NCI-H1694 (cell line): ENCODE measurements at places on chromosomes 1 and 21.
A peak's percentile ranks its signal among the peaks of the same experiment; 100 is the strongest.

- no peak for DNase-seq
These were observed 810.6 kb upstream of the ADGRL4 start for GRCh38 chr1:79817031-79817560.

GRCh38 chr1:61580417-61580816, 144.5 kb downstream of the TM2D1 start:
- no peak for DNase-seq

DNA sequence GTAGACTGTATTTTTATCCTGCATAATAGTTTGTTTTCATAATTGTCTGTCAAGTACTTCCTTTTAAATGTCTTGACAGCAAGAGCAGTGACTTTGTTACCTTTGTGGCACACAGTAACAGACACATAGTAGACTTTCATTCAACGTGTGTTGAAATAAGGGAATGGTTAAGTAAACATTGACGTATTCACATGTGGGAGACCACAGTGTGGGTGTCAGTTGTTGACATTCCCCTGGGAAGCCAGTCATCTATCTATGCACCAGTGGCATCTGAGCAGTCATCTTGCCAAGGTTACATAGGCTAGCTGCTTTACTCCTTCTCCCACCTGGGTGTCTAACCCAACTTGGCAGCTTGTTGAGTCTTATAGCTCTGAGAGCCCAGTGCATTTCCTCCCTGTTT, 1.4 kb upstream of the NUP133 start:
- no peak for DNase-seq

GRCh38 chr21:41234569-41234968, 66.6 kb downstream of the BACE2 start:
- DNase-seq: no peak

GRCh38 chr1:43464681-43465504, 11.2 kb upstream of the HYI start:
- DNase-seq: no peak

DNA sequence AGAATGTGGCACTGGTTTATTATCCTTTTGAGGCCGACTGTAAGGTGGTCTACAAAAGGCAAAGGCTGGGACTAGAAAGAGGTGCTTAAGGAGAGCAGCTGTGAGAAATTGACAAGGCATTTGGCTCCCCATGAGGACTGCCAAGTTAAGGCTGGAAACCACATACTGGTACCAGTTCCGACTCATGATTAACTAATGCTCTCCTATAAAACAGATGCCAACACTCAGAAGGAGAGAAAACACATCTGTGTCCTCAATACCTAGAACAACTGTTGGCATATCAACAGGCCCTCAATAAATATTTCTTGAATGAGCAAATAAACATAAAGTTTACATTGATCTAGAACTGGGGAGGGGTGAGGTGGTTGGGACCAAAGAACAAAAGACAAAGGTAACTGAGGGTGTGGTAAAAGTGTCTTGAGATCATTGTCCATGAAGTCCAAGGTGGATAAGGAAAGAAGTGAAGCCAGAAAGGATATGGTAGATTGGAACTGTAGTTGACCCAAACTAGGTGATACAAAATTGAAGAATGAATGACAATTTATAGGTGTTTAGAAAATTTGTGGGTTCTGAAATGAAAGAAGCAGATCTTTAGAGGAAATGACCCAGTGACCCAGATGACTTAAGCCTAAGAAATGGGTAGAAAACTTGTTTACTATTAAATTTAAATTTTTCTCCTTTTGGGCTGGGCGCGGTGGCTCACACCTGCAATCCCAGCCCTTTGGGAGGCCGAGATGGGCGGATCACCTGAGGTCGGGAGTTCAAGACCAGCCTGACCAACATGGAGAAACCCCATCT, 16.9 kb upstream of the MCL1 start:
- DNase-seq: no peak

DNA sequence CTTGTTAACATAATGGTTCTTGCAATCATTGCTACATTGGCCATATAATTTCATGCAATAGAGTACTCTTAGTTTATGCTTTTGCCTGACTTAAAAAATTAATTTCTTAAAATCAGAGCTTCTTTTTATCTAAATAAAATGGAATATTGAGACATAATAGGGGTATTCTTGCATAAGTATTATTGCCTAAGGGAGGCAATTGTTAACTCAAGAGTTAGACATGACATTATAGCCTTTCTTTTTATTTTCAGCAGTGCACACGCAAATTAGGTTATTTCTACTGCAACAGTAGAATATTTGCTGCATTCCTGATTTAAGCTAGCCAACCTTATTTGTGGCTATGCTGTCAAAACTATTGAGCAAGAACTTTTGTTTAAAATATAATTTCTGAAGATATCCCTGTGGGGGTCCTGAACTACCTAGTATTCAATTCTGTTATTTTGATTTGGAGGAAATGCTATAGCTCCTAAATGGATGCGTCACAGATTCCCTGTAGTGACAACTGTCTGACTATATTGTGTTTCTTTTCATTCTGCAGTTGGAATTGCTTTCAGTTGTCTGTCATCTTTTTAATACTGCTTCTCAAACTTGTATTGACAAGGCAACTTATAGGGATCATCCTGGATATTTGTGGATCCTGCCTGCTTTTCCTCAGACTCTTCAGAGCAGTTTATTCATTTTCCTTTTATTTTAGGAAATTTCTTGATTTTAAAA, 211.0 kb downstream of the PATJ start:
- no peak for DNase-seq

DNA sequence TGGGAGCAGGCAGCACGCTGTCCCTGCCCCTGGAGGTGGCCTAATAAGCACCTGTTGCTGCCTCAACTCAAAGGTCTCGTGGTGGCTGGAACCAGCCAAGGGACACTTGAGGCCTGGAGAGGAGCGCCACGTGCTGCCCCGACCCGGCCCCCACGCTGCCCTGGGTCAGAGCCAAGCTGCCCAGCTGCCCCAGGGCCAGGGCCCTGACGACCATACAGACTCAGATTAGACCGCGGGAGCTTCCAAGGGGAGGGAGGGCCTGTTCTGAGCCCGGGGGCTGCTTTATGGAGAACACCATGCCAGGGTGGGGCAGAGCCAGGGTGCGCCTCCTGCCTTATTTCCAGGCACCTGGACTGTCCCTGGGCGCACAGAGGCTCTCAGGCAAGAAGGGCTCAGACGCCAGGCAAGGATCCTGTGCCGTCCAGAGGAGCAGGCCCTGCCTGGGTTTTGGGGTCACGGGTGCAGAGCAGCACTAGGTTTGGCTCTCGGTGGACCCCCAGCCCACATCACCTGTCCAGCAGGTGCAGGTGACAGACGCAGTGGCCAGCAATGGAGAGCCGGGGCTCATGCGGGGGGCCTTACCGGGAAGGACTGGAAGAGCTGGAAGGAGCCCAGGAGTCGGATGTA, 18.6 kb downstream of the KRTAP10-1 start:
- DNase-seq: no peak

DNA sequence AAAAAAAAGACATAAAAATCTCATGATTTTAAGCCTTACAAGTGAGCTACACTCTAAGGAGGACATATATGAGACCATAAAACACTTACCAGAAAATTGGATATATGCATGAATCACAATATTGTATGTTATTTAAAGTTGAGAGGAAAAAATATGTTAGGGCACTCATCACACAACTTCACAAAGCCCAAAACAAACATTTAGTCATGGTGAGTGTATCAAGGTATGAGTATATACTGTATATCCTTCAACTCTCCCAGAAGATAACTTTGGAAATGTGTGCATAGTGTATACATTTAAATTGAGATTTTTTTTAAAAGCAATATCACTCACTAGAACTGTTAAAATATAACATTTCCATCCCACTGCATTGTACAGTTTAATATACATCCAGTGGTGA, 259.3 kb downstream of the SRGAP2C start:
- DNase-seq: no peak

- peak; percentile 82 for DNase-seq
These were observed 19.7 kb upstream of the KCNC4 start for GRCh38 chr1:110190282-110190929.

- no peak for DNase-seq
These were observed 24.8 kb downstream of the RNF19B start for GRCh38 chr1:32939655-32940371.
